ENCODE measurements at places on chromosomes 7 and 10. TPM values are rescaled to one million over a fixed set of nuclear protein-coding genes. Genes with fewer than 3 reads are reported as not detected.

The CPED1 gene
- total RNA-seq, result 1.3 TPM

The CTNNA3 gene
- total RNA-seq, result 6.9 TPM

The TM9SF3 gene
- 106 TPM for total RNA-seq

The SLC16A9 gene
- 9.4 TPM for total RNA-seq

The CDC14C gene
- not detected for total RNA-seq

The OPALIN gene
- not detected for total RNA-seq

The CYP3A7 gene
- 0.31 TPM for total RNA-seq

The CTAGE15 gene
- 0.94 TPM for total RNA-seq

The TFEC gene
- total RNA-seq, result 0.63 TPM

The COBL gene
- total RNA-seq, result 8.1 TPM

The ACTR3C gene
- total RNA-seq, result 12.2 TPM

The EGR2 gene
- total RNA-seq, result 0.63 TPM

Data from parietal lobe (tissue), 2 donors.